ENCODE measurements at places on chromosomes 5 and 9. TPM values are rescaled to one million over a fixed set of nuclear protein-coding genes. Genes with fewer than 3 reads are reported as not detected.

DNA sequence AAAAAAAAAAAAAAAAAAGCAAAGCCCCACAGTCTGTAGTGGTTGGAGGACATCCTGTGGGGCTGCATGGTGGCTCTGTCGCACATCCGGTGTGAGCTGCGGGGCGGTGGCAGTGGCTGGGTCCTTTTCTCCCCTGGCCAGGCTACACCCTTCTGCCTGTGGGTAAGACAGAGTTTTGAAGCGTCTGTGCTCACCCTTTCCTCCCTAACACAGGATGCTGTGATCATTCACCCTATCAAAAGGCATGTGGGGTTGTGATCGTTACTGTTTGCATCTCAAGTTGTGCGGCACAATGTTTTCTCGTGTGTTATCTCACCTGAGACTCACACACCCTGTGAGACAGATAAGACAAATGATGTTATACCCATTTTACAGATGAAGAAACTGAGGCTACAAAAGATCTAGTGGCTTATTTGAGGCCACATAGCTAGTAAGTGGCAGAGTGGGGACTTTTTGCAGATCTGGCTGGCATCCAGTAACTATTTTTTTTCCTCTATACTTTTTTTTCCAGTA is 17.5 kb downstream of the IRF1 start:
- no peak for ATAC-seq

DNA sequence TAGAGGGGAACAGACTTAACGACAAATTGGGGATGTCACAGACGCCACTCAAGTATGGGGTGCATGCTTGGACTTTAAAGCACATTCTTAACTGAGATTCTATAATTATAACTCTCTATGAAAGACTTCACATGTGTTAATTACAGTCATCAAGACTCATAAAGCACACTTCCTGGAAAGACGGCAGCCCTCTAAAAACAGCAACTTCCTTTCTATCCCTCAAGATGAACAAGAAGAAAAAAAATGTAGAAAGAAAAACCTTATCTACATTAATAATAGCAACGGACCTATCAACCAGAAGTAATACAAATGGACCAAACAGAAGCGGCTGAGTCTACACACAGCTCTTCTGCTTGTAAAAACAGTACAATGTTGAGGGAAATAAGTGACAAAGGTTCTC is 21.2 kb downstream of the GNAQ start:
- no peak for ATAC-seq

- ATAC-seq, result no peak
Measured at GRCh38 chr5:50863534-50864170, 197.2 kb downstream of the PARP8 start.

DNA sequence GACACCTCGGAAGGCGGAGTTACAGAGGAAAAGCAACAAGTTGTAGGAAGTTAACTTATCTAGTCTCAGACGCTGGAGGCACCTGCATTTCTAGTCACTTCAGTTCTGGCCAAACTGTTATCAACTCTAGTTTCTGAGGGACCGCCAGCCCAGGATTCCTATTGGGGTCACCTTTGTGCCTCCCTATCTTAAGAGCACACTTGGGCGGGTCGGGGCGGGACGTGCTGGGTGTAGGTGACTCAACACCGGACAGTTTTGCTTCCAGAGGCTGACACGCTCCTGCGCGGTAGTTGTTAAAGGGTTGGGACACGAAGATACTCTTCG is 679 bp upstream of the KDM4C start:
- peak; percentile 73 for ATAC-seq

GRCh38 chr5:91424638-91425436 is 41.7 kb upstream of the ARRDC3 start:
- ATAC-seq, result no peak

RHOBTB3 gene
- 84.9 TPM for total RNA-seq

OR1J2 gene
- not detected for total RNA-seq

GRCh38 chr9:109496218-109496617 is 1.9 kb downstream of the PTPN3 start:
- ATAC-seq, result no peak

- ATAC-seq, result no peak
Measured at GRCh38 chr9:114284316-114285060, 38.4 kb upstream of the ORM1 start.

DNA sequence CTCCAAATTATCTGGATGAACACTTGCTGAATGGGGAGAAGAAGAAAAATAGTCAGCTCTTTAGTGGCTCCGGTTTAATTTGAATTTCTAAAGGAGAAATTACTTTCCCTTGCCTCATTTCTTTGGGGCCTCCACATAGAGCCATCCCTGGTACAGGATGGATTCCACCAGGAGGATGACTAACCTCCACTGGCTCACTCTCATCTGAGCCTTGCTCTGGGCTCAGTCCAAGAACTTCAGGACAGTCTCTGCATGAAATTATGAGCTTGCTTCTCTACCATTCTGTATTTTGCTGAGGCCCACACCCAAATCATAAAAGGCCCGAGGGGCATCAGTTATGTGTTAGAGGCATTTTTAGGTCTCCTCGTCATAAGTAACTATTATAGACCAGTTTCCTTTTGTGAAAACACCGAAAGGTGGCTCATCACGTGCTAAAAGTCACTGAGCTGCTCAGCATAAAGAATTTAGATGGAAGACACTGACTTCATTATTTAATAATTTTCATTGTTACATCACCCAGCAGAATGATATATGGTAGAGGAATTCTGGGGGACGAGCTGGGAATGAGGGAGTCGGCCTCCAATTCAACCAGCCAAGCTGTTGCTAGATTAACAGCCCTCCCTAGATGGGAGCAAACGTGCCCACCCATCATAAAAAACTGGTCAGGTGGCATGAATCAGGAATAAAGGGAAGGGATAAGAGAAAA is 222.1 kb downstream of the TARS1 start:
- ATAC-seq, result no peak

- no peak for ATAC-seq
Measured at GRCh38 chr5:81228084-81228483, 5.0 kb upstream of the CKMT2 start.

DNA sequence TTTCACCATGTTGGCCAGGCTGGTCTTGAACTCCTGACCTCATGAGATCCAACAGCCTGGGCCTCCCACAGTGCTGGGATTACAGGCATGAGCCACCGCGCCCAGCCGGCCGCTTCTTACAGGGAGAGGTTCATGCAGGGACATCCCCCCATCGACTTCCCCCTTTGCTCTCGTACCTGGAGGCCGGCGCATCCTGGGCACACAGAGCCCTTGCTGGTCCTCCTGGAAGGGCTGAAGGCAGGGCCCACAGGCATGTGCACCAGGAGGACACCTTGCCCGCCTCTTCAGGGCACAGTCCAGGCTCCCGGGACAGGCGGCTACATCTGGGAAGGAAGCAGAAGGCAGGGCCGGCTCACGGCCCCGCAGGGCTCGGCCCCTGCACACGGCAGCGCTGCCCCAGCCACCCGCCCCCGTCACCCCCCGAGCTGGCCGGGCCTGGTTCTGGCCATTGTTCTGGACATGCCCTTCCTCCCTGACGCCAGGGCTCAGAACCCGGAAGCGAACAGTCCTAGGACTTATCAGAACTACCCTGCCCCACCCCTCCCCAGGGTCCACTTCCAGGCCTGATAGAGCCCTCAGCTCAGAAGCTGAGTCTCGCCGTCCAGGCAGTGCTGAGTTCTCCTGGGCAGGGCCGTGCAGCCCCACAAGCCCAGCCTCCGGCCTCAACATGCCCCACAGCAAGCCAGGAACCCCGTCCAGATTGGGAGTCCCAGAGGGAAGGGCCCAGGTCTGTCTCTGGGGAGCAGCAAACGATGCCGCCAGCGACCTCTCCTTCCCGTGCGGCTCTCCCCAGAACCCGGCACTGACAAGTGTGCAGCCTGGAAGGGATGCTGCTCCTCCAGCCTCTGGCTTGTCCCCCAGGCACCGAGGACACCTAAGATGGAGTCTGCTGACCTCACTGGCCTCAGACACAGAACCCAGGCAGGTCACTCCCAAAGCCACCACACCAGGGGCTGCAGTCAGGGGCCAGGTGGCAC is 2.9 kb downstream of the NPDC1 start:
- ATAC-seq, result peak; percentile 35

- ATAC-seq, result no peak
Measured at GRCh38 chr5:17336054-17336453, 118.6 kb downstream of the BASP1 start.

- ATAC-seq, result no peak
Measured at GRCh38 chr9:133690081-133690561, 48.0 kb downstream of the SARDH start.

DNA sequence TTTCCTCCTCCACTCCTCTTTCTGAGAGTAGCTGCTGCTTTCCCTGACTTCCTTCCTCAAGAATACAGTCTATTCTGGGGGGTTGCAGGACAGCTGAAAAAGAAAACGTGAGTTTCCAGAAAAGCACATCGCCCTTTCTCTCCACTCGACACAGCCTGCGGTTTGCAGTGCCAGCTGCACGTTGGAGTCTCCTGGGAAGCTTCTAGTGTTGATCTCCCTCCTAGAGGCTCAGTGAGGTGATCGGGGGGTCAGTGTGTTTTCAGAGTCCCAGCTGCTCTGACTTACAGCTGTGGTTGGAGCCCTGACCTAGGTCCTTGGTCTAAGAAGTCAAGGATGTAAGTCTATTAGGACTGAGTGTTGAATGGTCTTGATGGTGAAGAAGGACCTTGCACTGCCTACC is 25.0 kb upstream of the SUSD3 start:
- no peak for ATAC-seq

VDAC1 gene
- 113 TPM for total RNA-seq

DNA sequence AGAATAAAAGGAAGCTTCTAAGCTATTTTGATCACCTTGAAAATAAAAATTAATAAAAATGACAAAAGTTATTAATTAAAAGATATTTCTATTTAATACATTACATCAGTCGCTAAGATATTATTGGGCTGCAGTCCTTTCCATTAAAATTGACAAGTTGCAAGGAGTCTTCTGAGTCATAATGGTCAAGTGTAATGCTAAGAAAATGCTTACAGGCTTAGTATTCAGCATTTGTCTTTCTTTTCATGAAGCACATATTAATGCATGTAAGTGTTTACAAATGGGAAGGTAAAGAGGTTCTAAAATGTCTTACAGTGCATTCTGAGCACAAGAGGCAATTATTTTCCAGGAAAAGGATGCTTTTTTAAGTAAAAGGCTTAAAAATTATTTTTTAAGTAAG is 17.3 kb downstream of the SPINK9 start:
- ATAC-seq, result no peak

DNAJC21 gene
- total RNA-seq, result 46.8 TPM

DNA sequence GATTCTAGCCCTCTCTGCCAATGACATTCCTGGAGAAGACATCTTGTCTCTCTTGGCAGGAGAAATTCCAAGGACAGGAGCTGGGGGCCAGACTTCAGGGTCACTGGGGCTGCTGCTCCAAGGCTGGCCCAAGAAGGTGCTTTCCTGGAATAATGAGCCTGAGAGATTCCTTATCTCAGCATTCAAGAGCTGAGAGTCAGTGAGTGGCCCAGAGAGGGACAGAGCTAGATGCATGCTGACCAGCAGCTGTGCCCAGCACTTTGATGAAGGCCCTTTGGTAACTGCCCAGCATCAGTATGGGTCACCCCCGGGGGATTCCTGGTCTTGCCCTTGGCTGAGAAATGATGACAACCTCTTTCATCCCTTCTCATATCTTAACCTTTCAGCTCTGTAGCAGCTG is 47.7 kb upstream of the CTNNA1 start:
- ATAC-seq, result no peak

DNA sequence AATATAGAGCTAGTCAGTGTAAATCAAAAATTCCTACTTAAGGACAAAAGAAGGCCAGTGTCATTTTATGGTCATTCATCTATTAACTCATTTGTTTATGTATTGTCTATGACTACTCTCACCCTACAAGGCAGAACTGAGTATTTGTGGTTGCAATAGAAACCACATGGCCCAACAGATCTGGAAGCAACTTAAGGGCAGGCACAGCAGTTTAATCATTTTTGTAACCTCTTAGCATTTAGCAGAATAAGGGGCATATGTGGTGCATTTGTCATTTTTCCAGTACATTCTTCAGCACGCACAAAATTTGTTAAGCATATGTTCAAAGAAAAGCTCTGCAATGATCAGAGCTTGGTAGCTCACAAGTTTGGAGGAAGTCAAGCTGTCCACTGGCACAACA is 1.1 kb downstream of the FKBP15 start:
- ATAC-seq, result no peak

KCNV2 gene
- not detected for total RNA-seq

GRCh38 chr5:169064093-169064492 is 236.8 kb downstream of the SLIT3 start:
- no peak for ATAC-seq

CYSRT1 gene
- total RNA-seq, result 5.8 TPM

ROR2 gene
- total RNA-seq, result 40.8 TPM
